SJSA1 (cell line): ENCODE measurements at places on chromosomes 16 and 17. TPM values are rescaled to one million over a fixed set of nuclear protein-coding genes. Genes with fewer than 3 reads are reported as not detected.

ASPHD1 gene
- total RNA-seq: 3.7 and 8.8 TPM in 2 replicates

DNA sequence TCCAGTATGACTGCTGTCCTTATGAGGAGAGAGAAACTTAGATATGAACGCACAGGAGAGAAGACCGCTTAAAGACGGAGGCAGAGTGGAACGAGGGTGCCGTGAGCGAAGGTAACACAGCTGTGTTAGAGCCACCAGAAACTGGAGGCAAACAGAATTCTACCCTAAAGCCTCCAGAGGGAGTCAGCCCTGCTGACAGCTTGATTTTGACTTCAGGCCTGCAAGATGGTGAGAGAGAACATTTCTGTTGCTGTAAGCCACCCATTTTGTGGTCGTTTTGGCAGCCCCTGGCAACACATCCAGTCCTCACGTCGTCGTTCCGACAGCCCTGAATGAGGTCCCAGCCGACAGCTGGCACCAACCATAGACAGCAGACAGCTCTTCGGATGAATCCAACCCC is 2.8 kb upstream of the SPATA2L start:
- DNase-seq: no peak

DNA sequence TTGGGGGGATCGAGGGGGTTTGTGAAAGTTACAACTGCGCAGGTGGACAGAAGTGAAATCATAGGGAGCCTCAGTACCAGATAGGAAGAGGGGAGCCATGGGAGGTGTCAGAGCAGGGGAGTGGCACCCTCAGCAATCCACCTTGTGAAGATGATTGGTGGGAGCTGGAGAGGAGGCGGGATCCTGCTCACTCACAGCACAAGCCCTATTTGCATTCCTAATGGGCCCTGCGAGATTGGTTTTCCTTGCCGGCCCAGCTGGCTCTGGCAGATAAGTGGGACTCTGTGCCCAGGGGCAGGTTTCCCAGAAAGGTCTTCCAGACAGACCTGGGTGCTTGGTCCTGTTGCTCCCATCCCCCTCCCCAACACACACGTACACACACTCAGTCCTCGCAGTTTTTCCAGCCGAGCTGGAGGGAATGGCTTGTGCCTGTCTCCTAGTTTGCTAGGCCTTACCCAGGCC is 9.4 kb downstream of the WNT3 start:
- no peak for DNase-seq

RNF222 gene
- total RNA-seq: not detected in 2 replicates

C16orf92 gene
- not detected in 2 replicates for total RNA-seq

DNA sequence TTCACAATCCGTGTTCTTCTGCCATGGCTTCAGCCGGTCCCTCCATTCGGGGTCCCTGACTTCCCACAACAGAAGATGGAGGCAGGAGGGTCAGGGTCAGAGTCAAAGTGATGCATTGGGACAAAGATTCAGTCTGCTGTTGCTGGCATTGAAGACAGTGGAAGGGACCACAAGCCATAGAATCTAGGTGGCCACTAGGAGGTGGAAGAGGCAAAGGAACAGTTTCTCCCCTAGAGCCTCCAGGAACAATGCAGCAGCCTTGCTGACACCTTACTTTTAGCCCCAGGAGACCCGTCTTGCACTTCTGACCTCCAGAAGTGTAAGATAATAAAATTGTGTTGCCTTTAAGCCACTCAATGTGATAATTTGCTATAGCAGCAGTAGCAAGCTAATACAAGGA is 55.9 kb downstream of the MFSD11 start:
- DNase-seq: peak; percentile 67

DNA sequence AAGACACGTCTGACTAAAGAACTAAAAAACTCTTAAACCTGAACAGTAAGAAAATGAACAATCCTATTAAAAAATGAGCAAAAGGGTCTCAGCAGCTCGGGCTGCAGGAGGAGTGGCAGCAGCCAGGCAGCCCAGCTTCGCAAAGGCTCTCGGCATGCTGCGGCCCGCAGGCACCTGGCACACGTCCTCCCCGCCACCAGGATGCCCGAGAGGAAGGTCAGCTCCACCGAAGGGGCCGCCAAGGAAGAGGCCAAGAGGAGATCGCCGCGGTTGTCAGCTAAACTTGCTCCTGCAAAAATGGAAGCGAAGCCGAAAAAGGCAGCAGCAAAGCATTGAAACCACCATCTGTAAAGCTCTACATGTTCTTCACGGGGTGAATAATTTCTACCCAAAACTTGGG is 173.5 kb downstream of the BCAS3 start:
- no peak for DNase-seq

DNA sequence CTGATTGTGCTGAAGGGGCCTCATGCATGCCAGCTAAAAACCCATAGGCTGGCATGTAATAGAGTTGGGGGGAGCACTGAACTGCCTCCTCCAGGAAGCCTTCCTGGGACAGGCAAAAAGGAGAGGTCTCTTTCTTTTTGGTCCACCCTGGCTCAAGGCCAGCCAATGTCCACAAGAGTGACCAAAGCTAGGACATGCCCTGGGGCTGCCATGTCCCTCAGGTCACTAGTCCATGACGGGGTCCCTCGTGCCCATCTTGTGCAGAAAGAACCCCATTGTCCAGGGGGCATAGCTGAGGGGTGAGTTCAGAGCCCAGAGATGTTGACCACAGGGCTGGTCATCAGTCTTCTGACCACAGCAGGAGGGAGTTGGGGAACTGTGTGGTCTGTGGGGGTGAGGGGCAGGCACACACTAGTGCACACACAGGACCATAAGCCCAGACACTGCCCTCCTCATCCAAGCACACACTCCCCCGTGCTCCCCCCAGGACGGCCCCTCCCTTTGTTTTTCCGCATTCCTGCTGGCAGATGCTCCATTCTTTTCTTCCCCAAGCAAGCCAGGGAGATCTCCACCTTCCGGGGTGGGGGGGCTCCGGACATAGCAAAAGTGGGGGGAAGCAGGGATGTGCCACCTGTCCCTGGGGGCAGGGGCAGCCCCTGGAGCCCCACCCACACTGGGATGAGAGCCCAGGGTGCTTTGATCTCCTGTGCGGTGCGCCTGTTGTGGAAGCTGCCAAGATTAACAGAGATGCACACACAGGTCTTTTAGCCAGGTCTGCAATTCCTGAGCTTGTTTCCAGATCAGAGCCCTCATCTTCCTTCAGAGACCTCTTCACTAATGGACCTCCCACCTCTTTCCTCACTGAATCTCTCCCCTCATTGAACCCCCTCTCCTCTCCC is 25.2 kb upstream of the PHB1 start:
- DNase-seq: no peak

- peak; percentile 52 for DNase-seq
Observed at GRCh38 chr17:31843070-31843745, 15.8 kb downstream of the COPRS start.

LITAFD gene
- not detected in 2 replicates for total RNA-seq

DLX4 gene
- total RNA-seq: 0.13 TPM in 1 of 2 replicates, not detected in the other

DNA sequence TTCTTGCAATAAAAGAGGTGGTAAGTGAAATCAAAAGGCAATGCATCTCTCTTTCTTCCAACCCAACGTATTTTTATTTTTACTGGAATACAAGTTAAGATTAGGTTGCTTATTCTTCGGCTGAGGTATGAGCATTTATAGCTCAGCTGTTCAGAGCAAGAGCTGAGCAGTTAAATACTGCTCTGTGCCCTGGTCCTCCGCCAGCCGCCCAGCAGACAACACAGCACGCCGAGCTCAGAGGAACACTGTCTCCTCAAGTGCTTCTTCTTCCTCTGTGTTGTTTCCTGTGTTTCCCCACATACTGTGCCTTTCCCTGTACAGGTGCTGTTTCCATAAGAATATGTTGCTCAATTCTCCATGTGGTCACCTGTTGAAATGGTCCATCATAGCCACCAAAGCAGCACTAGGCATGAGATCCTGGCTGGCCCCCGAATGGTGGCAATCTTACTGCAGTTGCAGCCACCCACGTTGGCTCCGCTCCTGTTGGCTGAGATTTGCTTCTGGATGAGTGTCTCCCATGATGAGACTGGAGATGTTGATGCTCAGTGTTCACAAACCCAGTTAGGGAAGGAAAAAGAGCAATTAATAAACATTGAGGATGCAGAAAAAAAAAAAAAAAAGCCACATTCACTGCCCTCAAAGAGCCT is 515.3 kb downstream of the GRIN2A start:
- no peak for DNase-seq

DNA sequence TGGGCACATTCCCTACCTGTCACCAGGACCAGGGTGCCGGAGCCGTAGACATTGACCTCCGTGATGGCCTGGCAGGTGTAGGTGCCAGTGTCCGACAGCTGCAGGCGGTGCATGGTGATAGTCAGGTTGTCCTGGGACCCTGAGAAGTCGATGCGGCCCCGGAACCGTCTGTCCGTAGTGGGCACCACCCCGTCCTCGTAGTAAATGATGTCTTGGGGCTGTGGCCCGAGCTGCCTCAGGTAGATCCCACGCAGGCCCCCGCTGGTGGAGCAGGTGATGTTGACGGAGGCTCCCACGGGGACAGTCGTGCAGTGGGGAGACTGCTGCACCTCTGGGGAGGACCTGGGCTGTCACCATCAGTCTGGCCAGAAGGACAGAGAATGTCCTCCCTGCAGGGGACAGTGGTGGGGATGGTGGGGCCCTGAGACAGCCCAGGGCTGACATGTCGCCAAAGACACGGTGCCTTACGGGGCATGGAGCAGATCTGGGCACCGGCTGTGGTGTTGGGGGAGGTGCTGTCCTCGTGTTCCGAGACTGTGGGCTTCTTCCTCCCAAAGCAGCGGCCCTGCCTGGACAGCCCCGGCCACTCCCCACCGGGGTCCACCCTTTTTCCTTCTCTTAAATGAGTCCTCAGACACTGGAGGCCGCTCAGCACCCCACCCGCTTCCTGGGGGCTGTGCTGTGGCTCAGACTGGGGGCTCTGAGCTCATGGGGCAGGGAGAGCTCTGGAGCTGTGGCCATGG is 586 bp downstream of the CD7 start:
- DNase-seq: no peak

GRCh38 chr17:31807846-31808245 is 51.2 kb downstream of the COPRS start:
- DNase-seq: no peak

DNA sequence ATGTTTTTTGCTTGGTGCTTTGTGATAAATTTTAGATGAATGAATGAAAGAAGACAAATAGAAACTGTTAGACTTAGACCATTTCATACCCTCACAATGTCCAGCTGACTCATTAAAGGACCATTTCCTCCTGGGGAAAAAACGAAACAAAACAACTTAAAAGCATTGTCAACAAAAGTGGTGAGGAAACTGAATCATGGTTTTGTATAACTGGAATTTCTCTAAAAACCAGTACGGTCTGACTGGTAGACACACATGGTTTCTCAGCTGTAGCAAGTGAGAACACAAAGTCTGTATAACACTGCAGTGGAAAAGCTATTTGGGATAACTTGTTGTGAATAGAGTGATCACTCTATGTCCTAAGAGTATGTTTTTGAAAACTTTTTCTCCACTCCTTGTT is 5.3 kb upstream of the DDX52 start:
- DNase-seq: no peak

- no peak for DNase-seq
Observed at GRCh38 chr17:39755554-39756379, 18.0 kb downstream of the GRB7 start.

TEKT5 gene
- total RNA-seq: not detected in 2 replicates

CLEC3A gene
- not detected in 2 replicates for total RNA-seq

EARS2 gene
- total RNA-seq: 48.4 and 51.2 TPM in 2 replicates

- peak; percentile 48 for DNase-seq
Observed at GRCh38 chr16:56451753-56452689, 667 bp downstream of the OGFOD1 start.

GRCh38 chr16:55778757-55779156 is 54.1 kb downstream of the CES1 start:
- DNase-seq: no peak

GRCh38 chr16:84503751-84504395 is 586 bp downstream of the MEAK7 start:
- no peak for DNase-seq

DNA sequence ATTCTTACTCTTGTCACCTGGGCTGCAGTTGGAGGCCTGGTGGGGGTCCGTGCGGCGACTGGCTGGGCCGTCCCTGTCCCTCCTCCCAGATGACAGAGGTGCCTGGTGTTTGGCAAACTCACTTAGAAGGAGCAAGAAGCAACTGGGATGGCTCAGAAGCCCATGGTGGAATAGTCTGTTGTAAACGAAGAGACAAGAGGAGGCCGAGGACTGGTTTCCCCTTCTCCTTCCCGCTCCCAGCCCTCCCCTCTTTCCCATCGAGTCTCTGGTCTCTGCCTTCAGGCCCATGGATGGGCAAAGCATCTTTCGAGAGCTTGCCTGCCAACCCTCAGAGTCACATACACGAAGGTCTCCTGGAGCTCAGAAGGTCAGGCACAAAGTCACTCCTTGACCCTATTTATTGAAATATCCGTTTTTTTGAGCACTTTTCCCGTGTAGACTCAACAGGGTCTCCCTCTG is 364.4 kb downstream of the SEC14L1 start:
- DNase-seq: no peak

DNA sequence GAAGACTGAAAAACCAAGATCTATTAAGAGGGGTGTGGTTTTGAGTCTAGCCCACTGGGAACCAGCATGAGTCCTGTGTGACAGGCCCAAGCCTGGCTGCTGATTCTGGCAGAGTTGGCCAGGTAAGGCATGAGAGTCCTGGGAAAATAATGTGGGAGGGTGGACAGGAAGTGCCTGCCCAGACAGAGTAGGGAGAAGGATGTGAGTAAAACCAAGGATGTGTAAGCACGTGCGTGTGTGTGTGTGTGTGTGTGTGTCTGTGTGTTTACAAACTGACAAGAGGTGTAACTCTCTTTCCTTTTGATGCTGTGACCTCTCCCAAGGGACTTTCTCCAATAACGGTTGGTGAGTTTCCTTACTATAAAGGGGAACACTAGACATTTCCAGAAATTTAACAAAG is 15.6 kb upstream of the TEX2 start:
- no peak for DNase-seq

DNA sequence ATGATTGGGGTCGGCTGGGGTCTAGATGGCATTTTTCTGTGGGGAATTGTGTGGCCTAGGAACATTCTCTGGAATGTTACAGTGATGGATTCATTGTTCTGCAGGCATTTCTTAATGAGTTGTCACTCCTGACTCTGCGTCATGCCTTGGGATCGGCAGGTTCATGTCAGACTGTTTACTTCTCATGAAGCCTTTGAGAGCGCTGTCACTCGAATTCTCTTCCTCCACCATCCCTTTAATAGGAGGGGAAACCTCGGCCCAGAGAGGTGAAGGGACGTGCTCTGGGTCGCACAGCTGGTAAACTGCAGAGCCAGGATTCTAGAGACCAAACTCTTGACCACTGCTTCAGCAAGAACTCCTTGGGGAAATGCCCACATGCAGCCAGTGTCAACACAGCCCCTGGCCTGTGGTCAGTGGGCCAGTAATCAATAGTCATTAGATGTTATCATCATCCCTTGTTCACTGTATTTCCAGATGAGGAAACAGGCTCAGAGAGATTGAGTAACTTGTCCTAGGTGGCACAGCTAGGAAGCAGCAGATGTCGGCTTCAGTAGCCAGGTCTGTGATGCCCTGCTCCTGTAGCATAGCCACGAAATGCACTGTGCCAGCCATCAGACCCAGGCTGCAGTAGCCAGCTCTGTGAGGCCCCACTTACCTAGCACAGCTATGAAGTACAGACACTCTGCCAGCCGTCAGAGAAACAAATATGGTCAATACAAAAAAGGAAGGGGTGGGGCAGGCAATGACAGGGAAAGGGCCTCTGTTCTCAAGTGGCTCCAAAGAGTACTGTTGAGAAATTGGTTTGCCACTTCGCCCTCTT is 259.0 kb downstream of the CPPED1 start:
- peak; percentile 21 for DNase-seq

PMFBP1 gene
- total RNA-seq: 0.69 TPM in 1 of 2 replicates, not detected in the other

GRCh38 chr17:35847006-35847405 is 21.7 kb downstream of the HEATR9 start:
- no peak for DNase-seq

KNOP1 gene
- total RNA-seq: 23.1 and 46.2 TPM in 2 replicates

CTRB2 gene
- not detected in 2 replicates for total RNA-seq

- no peak for DNase-seq
Observed at GRCh38 chr17:55420067-55420775, 1.4 kb downstream of the MMD start.

GRCh38 chr17:80511222-80512180 is 33.1 kb upstream of the RPTOR start:
- DNase-seq: no peak
